ENCODE measurements at places on chromosomes 7 and 10.
A peak's percentile ranks its signal among the peaks of the same experiment; 100 is the strongest.

GRCh38 chr7:129308047-129308446 lies 83.2 kb downstream of the AHCYL2 start:
- DNase-seq, result no peak

- DNase-seq, result peak; percentile 73
These were observed 50.1 kb downstream of the LANCL2 start for GRCh38 chr7:55415173-55415778.

DNA sequence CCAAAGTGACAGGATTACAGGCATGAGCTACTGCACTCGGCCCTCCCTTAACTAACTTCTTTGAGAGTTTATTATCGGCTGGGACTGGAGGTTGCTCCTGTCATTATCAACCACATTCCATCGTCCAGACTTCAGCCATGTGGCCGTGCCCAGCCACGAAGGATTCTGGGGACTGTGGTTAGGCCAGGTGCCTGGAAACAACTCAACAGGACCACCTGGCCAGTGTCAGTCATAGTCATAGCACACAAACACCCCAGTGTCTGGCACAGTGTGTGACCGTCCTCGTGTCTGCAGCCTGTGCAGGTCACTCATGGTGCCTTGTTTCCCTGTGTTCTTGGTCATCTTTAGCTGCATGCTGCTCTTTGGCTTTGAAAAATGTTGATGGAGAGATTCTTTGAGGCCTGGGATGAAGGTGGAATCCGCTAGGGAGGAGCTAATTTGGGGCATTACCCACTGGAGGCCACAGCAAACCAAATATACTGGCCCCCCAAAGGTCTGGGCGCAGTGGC lies 12.7 kb upstream of the AMZ1 start:
- no peak for DNase-seq

DNA sequence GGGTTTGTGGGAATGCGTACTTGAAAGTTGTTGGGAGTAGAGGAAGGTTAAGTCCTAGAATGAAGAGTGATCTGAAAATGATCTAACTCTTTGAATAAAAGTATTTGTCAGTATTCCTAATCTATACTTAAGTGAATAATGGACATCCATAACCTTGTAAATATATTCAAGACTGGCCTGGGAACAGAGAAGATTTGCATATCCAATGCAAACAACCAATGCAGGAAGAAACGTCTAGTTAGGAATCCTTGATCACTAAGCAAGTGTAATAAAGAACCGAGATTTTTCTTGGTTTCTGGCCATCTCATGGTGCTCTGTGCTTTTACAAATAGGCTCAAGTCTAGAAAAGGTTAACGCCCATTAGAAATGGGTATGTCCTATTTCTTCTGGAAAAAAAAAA lies 157.1 kb downstream of the RAB11FIP2 start:
- DNase-seq, result no peak

GRCh38 chr7:130481898-130482297 lies 10.0 kb upstream of the MEST start:
- no peak for DNase-seq

DNA sequence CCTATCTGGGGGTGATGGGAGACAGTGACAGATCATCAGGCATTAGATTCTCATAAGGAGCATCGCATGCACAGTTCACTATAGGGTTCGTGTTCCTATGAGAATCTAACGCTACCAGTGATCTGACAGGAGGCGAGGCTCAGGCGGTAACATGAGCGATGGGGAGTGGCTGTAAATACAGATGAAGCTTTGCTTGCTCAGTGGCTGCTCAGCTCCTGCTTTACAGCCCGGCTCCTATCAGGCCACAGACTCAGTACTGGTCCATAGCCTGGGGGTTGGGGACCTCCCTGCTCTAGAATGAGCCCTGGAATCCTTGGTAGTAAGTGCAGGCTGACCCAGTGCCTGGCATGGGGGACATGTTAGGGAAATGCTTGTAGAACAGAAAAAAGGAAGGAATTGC lies 426.0 kb downstream of the TYW1 start:
- no peak for DNase-seq
